ENCODE measurements at places on chromosomes 6 and 20.
A peak's percentile ranks its signal among the peaks of the same experiment; 100 is the strongest.

DNA sequence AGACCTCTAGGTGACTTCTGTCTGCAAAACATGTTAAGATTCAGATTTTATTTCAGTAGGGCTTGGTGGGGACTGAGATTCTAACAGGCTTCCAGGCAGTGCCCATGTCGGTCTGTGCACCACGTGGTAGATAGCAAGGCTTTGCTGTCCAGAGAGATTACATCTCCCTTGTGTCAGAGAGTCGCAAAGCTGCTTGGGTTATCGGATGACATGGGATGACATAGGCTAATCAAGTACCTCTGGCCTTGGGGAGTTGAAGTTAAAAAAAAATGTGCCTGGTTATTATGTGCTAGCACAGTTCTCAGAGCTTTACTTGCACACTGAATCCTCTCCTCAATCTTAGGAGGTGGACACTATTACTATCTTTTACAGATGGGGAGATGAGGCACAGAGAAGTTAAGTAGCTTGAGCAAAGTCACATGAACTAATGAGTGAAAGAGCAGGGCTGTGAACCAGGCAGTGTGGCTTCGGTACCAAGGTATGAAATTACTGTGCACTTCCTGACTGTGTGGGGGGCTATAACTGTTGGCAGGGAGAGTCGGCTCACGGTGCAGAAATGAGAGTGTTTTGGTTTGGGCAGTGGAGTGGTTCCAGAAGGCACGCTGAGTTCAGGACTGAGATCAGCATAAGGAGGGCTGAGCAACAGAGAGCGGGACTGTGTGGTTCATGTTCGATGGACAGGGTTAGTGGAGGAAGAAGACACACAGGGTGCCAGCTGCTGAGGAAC is 41.1 kb downstream of the FARS2 start:
- DNase-seq: peak; percentile 21

GRCh38 chr6:114362396-114362795 is 19.6 kb upstream of the HS3ST5 start:
- DNase-seq: no peak

GRCh38 chr20:56179051-56179450 is 69.5 kb upstream of the MC3R start:
- DNase-seq: no peak

DNA sequence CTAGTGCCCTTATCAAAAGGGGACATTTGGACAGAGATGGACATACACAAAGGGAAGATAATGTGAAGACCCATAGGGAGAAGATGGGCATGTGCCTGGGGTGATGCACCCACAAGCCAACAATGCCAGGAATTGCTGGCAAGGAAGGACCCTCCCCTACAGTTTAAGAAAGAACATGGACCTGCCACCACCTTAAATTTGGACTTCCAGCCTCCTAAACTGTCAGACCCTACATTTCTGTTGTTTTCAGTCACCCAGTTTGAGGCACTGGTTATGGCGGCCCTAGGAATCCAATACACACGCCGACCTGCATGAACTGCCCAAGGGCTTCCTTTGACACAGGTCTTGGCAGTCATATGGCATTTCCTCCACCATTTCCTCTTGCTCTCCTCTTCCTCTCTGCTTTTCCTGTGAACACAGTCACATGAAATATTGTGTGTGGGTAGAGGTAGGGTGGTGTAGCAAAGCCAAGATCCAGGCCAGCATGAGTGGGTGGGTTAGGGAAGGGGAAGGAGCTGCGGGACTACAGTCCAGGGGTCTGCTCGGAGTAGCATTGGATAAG is 115.6 kb downstream of the ZDHHC14 start:
- no peak for DNase-seq

- DNase-seq: no peak
Observed at GRCh38 chr6:163338671-163339405, 75.7 kb upstream of the QKI start.

GRCh38 chr6:44789061-44789460 is 401.6 kb downstream of the CDC5L start:
- no peak for DNase-seq

- no peak for DNase-seq
Observed at GRCh38 chr6:8674126-8674525, 238.8 kb upstream of the SLC35B3 start.

DNA sequence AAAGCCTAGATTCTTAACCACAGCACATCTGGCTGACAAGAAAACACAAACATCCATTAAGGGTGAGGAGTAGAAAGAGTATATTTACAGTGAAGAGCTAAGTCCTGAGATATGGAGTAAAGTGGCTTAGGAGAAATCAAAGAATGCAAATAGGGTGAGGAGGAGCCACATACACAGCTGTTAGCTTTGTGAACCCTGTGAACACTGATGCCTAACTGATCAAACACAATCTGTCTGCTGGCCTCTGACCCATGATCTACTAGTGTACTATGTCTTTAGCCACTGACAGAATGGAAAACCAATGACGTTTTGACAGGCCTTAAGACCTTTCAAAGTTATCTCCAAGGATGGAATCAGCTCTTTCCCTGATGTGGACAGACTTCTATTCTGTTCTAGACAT is 75.2 kb downstream of the ZHX3 start:
- no peak for DNase-seq
